ENCODE measurements at places on chromosomes 11 and 22.

GRCh38 chr11:79314906-79315689 lies 125.7 kb downstream of the TENM4 start:
- DNase-seq = no peak

DNA sequence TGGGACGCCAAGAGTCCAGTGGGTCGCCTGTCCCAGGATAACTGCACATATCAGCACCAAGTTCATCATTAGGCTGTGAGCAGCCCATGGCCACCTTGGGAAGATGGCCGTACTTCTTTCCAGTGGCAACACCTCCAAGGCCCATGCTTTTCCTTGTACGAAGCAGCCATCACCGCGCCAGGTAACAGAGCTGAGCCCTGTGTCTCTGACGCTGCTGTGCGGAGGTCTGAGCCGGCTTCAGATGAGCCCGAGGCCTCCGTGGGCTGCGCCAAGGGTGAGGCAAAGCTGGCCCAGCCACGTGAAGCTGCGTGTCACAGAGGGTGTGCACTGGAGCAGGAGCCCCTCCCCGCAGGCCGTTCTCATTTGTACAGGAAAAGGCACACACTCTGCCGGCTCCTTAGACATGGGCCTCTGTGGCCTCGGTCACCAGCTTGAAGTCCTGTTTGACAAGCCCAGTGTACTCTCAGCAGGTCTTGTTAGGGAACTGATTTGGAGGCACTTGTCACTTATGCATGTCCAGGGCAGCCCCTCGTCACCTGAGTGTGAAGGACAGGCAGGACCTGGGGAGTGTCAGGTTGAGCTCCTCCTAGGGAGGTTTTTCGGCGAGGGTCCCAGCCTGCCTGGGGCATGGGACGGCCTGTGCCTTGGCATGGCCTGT lies 401.5 kb downstream of the TBC1D22A start:
- DNase-seq = no peak

- DNase-seq = no peak
Observed at GRCh38 chr11:118221419-118221818, 3.4 kb downstream of the JAML start.

GRCh38 chr11:109731451-109731850 lies 309.5 kb downstream of the C11orf87 start:
- DNase-seq = no peak

DNA sequence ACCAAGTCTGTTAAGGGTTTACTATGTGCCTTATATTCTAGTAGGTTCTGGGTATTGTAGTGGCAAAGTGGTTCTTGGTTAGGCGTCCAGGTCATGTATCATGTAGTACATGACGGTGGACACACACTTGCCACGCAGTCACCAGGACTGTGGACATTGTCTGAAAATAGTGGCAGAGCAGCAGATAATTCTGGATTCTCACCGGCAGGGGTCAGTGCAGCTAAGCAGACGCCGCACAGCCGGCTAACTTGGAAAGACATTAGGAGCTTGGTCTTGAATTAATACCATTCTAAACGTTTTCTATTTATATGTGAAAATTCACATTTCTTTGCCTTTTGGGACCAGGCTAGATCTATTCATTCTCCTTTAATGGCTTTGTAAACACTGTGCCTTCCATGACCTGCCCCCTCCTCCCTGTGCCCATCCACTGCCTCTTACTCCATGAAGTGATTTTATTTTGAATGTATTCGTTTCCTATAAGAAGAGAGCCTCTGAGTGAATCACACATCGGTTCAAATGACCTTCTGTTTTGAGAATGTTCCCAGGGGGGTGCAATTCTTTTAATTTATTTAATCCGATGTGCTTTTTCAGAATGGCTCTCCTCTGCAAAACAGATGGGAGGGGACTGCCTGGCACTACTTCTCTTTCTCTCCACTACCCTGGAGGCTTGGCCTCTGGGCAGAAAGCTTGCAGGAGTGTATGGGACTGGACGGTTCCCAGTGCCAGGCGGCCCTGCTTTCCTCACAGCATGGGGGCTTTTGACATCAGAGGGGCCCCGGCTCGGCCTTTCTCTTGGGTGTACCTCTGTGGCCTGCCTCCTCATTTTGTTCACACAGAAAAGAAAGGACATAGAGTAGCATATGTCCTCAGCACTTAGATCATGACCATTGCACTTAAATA lies 378.0 kb downstream of the NTM start:
- no peak for DNase-seq

- no peak for DNase-seq
Observed at GRCh38 chr11:63919267-63920125, 2.5 kb upstream of the RCOR2 start.

All from activated T-cell treated with anti-CD3 and anti-CD28 coated beads for 1 hour (primary cell).